ENCODE measurements at places on chromosomes 16 and 17.
A peak's percentile ranks its signal among the peaks of the same experiment; 100 is the strongest.

GRCh38 chr17:82947051-82947991, 107.5 kb upstream of the ZNF750 start:
- DNase-seq: no peak

GRCh38 chr16:1909561-1910231, 8.5 kb downstream of the HS3ST6 start:
- no peak for DNase-seq

- DNase-seq: no peak
Observed at GRCh38 chr16:84519855-84520254, 15.4 kb upstream of the MEAK7 start.

- DNase-seq: no peak
Observed at GRCh38 chr16:1429631-1430030, 1.2 kb upstream of the PERCC1 start.

DNA sequence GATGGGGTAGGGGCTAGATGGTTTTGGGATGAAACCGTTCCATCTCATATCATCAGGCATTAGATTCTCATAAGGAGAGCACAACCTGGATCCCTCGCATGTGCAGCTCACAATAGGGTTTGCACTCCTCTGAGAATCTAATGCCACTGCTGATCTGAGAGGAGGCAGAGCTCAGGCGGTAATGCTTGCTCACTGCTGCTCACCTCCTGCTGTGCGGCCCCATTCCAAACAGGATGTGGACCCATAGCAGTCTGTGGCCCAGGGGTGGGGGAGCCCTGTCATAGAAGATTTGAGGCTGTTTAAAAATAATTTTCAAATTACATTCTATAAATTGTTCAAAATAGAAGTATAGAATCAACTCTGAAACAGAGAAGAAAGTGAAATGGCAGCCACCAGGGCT, 50.8 kb downstream of the PHKB start:
- DNase-seq: no peak

GRCh38 chr17:11986179-11986941, 10.9 kb downstream of the ZNF18 start:
- DNase-seq: no peak

DNA sequence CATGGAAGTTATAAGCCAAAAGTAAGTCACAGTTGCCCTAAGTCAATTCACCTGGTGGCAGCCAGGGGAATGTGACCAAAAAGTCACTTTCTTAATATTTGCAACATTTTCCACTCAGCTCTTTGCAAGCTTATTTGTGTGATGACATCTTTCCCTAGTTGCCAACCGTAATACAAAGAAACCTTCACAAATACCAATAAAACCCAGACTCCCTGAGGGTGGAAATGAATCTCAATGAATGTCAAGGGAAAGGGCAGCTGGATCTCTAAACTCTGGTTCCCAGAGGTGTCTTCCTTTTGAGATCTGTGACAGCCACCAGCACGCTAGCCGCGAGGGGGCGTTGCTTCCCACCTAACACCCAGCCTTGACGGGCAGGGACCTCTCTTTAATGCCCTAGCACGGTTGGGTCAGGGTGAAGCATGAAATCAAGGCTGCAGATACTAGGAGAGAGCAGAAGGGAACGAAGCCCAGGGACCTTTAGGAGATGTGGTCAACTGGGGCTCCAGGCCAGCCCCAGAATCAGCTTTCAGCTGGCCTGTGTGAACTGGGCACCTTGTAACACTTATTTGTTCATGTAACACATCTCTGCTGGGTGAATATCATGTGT, 82.2 kb downstream of the CMC2 start:
- no peak for DNase-seq

GRCh38 chr17:64778240-64779097, 116.4 kb upstream of the SMURF2 start:
- DNase-seq: no peak

DNA sequence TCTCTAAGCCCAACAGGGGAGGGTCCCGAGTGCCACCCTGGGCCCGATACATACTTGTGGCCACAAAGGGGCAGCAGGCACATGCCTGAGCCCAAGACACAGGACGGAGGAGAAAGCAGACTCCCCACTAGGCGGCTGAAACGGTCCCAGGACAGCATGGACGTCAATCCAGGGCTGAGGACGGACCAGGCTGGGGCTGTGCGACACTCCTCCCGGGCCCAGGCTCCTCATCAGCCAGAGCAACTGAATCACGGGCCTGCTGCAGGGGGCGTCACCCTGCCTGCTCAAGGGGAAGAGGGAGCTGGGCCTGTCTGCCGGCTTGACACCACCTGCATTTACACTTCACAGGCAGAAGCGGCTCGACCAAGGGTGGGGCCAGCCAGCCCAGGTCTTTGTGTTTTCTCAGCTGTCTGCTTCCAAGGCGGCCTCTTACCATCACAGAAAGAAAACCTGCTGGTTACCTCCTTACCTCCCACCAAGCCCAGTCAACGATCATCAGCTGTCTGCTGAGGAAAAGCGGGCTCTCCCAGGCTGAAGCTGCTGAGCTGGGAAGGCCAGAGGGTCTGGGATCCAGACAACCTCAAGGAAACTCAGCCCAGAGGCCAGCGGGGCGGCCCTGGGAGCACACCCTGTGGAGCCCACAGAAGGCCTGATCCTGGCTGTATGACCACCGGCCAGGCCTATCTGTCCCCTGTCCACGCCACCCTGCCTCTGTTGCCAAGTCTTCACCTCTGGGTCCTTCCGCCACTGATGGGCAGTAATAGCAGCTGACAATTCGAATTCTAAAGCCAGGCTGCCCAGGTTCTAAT, 26.4 kb downstream of the KIFC3 start:
- DNase-seq: no peak

GRCh38 chr17:46876926-46877325, 25.5 kb downstream of the WNT9B start:
- no peak for DNase-seq

- peak; percentile 55 for DNase-seq
Observed at GRCh38 chr17:81253358-81254131, 14.4 kb downstream of the NDUFAF8 start.

- no peak for DNase-seq
Observed at GRCh38 chr16:70324998-70325747, 21.5 kb upstream of the DDX19A start.

DNA sequence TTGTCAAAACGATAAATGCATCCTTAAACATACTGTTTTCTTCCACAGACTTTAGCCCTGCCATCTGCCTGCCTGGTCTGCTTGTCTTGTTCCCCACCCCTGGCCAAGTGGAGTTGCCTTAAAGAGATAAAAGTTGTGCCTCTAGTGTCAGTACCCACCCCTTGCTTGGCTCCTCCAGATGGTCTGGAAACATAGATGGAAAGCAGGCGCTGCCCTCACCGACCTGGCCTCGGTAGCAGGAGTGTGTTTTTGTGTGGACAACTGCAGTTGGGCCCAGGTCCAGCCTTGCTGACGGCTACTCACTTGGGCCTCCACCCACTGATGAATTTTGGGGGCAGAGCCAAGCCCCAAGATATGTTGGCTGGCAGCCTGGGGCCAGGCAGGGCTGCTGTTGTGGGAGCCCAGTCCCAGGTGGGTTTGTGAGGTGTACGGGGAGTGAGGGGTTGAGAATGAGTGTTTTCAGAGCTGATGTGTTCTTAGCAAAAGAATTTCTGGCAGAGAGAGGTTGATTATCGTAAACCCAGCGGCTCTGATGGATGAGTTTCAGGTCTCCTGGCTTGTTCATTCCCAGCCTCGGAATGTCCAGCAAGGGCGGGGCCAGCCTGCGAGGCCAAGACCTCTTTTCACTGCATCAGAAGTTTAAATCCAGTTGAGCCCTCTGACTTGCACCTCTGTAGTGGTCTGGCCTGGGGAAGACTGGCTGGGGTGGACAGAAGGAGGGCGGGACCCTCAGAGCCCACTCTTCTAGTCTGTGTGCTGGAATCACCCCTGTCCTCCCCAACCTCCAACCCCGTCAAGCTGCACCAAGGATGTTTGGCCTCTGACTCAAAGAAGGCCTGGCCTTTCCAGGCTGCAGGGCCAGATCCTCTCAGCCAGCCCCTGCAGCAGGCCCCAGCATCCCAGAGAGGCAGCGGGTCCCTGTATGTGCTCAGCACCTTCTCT, 179.7 kb downstream of the RAB11FIP4 start:
- peak; percentile 82 for DNase-seq

- no peak for DNase-seq
Observed at GRCh38 chr16:12437761-12438440, 365.8 kb downstream of the CPPED1 start.

DNA sequence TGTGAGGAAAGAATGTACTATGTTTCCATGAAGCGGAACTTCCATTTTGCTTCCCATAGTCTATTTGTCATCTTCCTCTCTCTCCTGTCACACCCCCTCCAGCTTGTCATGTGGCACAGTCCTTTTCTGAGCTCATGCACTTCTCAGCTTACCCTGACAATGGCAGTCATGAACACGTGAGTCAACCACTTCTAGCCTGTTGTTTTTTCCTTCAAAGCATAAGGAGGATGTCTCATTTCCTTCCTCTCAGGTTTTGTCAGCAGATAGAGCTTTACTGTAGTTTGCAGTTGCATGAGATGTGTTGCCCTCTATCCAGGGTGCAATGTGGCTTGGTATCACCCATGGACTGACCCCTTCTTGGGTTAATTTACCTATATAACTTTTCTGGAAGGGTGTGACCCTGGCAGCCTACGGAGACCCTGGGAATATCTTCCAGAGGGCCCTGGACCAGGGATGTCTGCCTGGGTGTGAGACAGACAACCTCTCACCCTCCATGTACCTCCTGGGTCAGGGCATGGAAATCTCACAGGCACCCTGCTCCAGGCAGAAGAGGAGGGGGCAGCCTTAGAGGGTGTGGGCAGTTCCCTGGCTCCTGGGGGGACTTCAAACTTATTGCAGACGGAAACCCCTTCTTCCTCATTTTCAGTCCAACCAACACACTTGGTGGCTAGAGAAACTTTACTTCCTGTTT, 4.0 kb upstream of the ZNF267 start:
- DNase-seq: no peak

GRCh38 chr17:34252095-34252443, 3.0 kb upstream of the CCL2 start:
- DNase-seq: no peak

GRCh38 chr16:18932243-18932987, 6.2 kb upstream of the SMG1 start:
- DNase-seq: no peak

DNA sequence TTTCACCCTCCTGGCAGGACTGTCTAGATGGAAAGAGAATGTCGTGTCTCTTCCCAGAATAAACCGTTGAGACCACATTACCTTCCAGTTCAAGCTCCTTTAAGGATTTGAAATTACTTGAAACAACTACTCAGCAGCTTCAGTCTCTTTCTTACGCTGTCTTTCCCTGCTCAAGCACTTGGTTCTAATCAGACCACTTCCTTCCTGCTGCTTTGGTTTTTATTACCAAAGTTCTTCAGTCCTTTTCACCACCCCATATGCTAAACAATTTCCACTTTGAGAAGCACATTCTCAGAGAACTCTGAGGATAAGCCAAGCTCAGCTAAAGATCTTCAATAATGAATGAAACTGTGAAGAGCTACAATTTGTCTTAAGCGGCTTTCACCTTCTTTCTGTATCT, 105.4 kb downstream of the STX8 start:
- no peak for DNase-seq
